Activated CD4-positive, alpha-beta memory T cell treated with anti-CD3 and anti-CD28 coated beads, Interleukin-2, amount 10 ng/mL, durations not matched to agents 7 days and 5 days (primary cell): ENCODE measurements at places on chromosomes 6 and 20. TPM values are rescaled to one million over a fixed set of nuclear protein-coding genes. Genes with fewer than 3 reads are reported as not detected.

The BFSP1 gene
- 3.2 TPM for total RNA-seq

The HLA-DOA gene
- total RNA-seq = 3.4 TPM

The DZANK1 gene
- total RNA-seq = 1.4 TPM

The SRMS gene
- total RNA-seq = not detected

The POPDC3 gene
- not detected for total RNA-seq

The PAX1 gene
- total RNA-seq = not detected

- DNase-seq = no peak
These were observed 8.9 kb downstream of the VSTM2L start for GRCh38 chr20:37911838-37912281.

GRCh38 chr6:167995731-167996151, 1.7 kb upstream of the KIF25 start:
- no peak for DNase-seq

DNA sequence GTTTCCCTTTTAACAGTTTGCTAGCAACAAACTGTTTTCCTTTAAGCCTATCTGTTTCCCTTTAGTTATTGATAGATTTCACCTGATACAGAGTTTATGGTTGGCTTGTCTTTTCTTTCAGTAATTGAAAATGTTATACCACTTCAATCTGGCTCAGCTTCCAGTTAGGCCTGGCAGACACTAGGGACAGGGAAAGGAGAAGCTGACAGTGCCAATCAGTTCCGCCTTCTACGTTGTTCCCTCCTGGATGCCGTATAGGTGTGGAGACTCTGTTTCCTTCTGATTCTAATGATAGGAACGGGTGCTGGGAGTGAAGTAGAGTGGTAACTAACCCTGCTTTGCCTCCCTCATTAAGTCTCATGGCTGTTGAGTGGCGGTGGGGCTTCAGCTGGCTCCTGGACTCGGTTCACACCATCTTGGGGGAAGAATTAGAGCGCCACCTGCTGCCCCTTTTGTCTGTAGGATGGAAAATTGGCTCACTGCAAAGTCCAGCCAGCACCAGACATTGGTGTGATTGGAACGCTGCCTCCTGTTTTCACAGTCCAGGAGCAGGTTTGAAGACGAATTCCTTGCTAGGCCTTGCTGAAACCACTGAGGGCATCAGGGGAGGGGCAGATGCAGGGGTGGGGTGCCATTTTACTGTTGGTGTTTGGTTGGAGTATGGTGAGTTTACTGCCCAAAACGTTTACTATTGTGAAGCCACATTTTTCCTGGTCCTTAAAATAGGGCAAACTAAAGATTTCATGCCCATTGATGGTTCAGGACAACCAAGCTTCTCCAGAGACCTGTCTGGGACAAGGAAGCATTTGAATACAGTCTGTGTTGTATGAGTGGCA, 1729.5 kb downstream of the GRIK2 start:
- DNase-seq = no peak

DNA sequence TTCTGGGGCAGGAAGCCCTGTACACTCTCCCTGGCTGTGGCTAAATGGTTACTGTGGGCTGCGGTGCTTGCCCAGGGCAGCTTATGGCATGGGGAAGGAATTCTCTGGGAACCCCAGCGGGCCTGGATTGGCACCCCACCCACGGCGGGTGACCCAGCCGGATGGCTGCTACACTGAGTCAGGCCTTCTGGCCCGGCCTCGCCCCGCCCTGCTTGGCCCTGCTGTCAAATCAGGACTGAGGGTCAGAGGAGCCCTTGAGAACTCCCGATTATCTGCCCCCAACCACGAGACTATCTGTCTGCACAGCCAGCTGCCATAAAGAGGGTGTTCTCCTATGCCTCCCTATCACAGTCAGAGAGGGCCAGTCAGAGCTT, 7.3 kb upstream of the ITPR3 start:
- no peak for DNase-seq

DNA sequence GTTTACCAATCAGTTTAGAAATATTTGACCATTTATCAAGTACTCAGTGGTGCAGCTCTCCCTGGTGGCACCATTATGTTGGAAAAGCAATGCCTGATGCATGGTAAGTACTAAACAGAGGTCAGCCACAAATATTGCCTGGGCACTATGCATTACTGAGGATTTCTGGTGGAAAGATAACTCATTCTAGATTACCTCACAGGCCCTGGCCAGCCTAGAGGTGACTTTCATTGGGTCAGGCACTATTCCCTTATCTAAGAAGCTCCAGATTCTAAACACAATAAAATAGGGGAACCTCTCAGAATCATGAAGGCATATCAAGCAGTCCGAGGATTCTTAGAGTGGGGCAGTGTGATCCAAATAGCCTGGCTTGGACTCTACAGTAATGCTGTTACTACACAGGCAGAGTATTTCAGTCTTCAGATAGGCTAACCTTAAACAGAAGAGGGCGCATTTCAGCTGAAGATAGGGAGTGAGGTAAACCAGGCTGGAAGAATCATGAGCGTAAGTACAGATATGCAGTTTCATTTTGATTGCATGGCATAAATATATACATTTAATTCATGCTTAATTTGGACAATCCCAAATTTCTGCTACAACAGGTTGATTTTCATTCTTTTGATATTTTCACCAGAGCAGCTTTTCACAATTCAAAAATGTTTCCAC, 12.1 kb downstream of the LGSN start:
- no peak for DNase-seq

DNA sequence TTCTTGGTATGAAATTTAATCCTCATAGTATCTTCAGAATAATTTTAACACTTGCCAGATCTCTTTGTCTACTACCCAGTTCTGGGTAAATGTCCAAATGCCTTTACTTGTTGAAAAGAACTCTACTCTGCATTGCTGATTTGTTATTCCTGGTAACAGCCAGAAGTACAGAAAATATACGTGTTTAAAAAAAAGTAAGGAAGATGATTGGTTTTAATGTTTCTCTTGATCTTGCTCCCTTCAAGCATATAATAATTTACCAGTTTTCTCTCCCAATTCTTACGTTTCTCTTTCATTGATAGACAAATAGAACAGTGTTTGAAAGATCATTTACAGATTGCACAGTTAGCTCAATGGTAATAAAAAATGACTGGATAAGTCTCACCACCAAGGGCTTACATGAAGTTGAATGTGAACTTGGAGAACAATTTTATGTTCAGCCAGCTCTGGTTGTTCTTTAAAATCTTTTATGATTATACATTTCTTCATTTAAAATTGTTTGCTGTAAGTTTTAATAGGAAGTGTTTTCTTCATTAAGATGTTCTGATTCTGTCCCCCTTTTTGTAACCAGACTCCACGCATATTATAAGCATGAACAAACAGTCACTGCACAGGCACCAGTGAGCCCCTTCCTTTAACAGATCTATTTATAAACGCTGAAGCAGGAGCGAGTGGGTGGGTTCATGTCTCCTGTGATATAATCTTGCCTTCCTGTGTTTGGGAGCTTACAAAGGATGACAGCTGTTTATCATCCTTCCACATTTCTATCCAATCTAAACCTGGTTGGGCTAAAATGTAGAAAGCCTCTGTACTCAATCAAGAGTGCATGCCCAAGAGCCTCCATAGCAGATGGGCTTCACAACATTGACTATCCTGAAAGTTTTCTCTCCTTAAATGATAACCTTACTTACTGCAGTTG, 299.5 kb downstream of the PRL start:
- DNase-seq = no peak

- no peak for DNase-seq
These were observed 54.9 kb downstream of the CDH22 start for GRCh38 chr20:46253391-46253790.

GRCh38 chr6:46985943-46986342, 56.2 kb downstream of the ADGRF1 start:
- DNase-seq = no peak

GRCh38 chr20:8342391-8342790, 210.3 kb downstream of the PLCB1 start:
- DNase-seq = no peak

GRCh38 chr6:87054143-87054833, 40.6 kb downstream of the CGA start:
- no peak for DNase-seq

- DNase-seq = peak; percentile 40
These were observed 64.6 kb downstream of the SNX5 start for GRCh38 chr20:17904027-17904426.

DNA sequence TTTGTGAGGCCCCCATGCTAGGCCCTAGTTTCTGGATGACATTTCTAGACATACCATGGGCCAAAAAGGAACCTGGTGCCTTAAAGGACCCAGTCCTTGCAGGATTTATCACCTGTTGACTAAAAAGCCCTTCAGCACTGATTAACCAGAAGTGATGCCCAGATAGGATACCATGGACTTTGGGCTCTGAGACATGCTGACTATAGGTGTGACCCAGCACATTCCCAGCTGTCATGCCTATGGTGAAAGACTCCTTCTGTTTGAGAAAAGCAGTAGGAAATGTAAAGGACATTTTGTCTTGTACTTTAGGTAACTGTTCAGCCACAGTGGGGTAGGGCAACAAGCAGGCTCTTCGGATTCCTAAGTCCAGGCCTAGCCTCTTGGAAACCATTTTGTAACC, 724.2 kb downstream of the CD109 start:
- no peak for DNase-seq

DNA sequence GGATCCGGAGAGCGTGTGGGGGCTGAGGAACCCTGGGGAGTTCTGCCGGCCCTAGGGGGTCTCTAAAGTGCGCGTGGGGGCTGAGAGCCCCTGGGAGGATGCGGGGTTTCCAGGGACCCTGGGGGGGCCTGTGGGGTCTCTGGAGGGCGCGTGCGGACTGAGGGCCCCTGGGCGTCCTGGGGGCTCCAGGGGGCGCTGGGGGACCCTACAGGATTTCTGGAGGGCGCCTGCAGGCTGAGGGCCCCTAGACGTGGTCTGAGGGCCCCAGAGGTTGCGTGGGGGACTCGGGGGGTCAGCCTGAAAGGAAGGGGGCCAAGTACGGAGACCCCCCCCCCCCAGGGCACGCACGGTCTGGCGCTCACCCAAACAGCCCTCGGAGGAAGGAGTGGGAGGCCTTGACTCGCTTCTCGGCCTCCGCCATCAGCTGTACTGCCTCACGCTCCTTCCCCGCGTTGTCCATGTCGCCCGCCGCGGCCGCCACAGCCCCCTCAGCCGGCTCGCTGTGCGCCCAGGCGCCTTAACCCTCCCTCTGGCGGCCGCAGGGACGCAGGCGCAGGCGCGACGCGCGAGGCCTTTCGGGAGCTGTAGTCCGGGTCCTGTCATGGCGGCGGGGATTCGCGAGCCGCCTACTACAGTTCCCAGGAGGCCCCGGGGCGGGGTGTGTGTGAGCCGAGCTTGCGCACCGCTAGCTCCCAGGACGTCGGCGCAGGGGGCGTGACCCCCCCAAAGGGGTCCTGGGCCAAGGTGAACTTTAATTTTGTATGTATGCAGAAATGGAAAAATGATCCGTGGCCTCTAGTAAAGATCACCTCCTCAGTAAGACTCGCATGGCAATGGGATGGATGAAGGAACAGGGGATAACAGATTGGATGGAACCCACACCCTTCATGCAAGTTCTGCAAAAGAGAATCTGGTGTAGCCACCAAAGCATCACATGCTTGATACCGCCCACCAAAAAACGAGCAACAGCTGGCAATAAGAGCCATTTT, at the start of gene NAPB:
Gene NAPB, minus strand, starts transcription at position 546 of the 989 bp plus-strand sequence. Its CDS starts 86 bp downstream, at position 460.
- DNase-seq = peak; percentile 94

DNA sequence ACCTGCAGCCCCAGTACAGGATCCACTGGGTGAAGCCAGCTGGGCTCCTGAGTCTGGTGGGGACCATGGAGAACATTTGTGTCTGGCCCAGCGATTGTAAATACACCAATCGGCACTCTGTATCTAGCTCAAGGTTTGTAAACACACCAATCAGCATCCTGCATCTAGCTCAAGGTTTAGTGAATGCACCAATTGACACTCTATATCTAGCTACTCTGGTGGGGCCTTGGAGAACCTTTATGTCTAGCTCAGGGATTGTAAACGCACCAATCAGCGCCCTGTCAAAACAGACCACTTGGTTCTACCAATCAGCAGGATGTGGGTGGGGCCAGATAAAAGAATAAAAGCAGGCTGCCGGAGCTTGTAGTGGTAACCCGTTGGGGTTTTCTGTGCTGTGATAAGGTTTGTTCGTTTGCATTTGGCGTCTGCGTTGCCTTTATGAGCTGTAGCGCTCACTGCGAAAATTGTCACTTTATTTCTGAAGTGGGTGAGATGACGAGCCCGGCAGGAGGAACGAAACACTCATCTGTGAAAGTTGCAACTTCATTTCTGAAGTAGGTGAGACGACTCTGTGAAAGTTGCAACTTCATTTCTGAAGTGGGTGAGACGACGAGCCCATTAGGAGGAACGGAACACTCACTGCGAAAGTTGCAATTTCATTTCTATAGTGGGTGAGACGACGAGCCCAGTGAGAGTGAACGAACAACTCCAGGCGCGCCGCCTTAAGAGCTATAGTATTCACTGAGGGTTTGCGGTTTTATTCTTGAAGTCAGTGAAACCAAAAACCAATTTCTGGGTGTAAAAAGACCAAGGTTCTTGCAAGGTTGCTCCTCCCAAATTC, 31.1 kb downstream of the SERPINB6 start:
- DNase-seq = peak; percentile 81

- no peak for DNase-seq
These were observed 106.0 kb upstream of the CST7 start for GRCh38 chr20:24842918-24843715.

DNA sequence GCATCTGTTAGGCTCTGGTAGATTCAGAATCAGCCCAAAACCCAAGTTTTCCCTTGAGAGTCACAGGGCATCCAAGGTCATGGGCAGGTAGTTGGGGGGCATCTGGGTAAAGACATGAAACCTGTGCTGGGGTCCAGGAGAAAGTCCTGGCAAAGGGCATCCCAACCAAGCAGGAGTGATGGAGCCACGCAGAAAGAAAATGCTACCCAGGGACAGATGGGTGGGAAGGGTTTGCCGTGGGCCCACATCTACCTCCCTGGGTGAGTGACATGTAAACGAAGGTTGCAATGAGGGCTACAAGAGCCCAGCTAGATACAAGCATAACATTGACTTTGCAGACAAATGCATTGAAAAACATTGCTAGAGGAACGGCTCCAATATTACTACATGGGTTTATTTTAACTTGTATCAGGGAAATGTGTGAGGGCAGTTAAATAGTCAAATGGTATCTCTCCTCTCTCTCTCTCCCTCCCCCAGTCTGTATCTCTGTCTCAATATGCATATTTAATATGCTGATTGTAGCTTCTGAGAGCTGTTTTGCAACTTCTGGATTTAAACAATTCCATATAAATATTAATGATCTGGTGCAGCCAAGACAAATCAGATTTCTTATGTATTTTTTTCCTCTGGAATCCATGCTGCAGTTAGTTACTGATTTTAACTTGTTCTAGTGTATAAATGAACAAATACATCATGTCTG, 135.7 kb downstream of the SYNDIG1 start:
- no peak for DNase-seq

- no peak for DNase-seq
These were observed 596.1 kb upstream of the CITED2 start for GRCh38 chr6:139970591-139970991.

- DNase-seq = no peak
These were observed 84.6 kb upstream of the EZR start for GRCh38 chr6:158903801-158904200.

GRCh38 chr6:128446497-128446896, 73.9 kb downstream of the PTPRK start:
- DNase-seq = no peak

- no peak for DNase-seq
These were observed 127.4 kb upstream of the FAM83B start for GRCh38 chr6:54719131-54719530.
